ENCODE measurements at places on chromosomes 11 and 22.

- DNase-seq: no peak
Observed at GRCh38 chr11:123313262-123313661, 116.8 kb upstream of the GRAMD1B start.

- no peak for DNase-seq
Observed at GRCh38 chr11:78213526-78214330, 25.0 kb downstream of the USP35 start.

DNA sequence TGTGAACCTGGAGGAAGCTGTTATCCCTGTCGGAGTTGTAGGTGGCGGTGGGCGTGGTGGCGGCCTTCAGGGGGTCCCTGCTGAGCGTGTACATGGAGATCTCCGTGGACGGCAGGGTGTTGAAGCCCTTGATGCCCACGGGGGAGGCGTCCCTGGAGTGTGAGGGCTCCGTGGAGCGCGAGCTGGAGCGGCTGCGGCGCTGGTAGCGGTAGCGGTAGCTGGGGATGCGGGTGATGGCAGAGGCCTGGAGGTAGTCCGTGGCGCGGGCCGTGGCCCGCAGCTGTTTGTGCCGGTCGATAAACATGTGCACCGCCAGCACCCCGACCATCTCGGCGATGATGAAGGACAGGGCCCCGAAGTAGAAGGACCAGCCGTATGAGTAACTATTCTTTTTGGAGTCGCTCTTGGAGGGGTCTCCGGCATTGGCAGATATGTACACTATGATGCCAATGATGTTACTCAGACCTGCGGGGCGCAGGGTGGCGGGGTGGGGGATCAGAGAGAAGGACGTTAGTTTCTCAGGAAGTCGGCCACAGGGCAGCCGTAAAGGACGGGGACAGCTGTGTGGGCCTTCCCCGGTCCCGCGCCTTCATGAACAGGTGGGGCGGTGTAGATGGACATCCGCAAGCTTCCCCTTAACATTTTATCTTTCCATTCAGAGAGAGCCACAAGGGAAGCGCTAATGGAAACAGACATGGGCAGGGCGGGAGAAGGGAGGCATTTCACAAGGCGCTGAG, 35.6 kb upstream of the EIF3D start:
- no peak for DNase-seq

- DNase-seq: no peak
Observed at GRCh38 chr11:118961591-118961990, 5.5 kb downstream of the UPK2 start.

GRCh38 chr11:73375830-73376159, 404 bp upstream of the RELT start:
- DNase-seq: no peak

GRCh38 chr22:50621356-50621880, 6.5 kb downstream of the ARSA start:
- DNase-seq: peak; percentile 41

DNA sequence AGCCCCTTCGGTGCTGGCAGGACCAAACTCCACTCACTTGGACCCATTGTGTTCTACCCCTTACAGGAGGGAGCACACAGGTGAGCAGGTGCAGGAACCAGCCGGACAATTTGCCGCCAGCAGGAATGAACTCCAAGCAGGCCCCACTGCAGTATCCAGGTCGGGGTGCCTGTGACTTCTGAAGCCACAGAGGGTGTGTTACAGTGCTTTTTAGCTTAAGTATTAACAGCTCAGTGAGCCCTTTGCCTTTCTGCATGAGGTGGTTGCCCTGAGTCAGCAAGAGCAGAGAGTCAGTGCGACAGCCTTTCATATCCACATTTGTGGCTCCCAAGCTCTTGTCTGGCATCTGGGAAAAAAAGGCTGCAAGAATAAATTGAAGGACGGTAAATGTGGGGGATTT, 366.6 kb upstream of the LRRC4C start:
- no peak for DNase-seq

DNA sequence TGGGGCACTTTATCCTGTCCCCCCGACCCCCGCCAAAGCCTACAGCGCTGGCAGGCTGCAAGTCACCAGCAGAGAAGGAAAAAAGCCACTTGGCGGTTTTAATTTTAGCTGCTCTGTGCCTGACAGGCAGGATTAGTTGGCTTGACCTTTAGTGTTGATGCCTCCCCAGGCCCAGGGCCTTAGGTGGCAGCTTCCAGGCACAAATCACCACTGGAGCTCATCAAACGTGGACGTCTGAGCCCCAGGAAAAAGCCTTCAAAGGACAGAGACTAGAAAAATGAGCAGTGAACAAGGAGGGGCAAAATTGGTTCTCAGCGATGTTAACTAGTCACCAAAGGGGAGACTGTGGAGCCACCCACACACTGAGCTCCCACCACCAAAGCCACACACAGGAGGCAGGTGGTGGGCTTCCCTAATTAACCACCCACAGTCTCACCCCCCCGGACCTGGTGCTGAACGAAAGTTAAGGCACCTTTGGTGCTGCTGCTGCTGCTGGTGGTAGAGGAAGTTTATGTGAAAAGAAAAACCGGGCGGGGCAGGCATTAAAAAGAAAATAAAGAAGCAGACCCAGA, 4.4 kb upstream of the PYGM start:
- DNase-seq: peak; percentile 47

DNA sequence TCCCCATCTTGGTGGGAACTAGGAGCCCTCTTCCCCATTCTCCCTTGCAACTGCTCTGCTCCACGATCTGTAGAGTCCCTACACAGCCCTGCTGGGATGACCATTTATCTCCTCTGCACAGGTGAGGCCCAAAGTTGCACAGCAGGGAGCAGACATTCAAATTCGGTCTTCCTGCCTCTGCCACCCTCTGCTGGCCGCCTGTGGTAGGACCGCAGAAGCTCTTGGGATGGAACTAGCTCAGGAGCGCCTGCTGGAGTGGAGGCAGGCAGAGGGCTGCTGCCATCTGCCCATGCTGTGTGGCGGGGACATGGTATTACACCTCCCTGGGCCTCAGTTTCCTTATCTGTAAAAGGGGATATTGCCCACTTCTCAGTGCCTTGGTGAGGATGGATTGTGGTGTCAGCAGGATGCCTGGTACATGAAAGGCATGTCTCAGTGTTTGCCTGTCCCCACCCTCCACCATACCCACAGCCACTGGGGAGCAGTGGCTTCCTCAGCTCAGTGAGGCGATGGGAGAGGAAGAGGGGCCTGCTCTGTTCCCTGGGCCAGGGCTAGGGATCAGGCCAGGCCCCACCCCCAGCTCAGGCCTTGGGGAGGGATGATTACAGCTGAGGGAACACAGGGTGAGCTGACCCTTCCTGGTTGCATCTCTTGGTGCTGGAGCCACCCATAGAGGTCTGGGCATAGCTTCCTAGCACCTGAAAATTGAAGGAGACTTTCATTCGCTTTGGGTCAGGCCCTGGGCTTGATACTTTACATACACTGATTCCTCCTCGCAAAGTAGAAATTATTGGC, 11.3 kb upstream of the OMP start:
- peak; percentile 75 for DNase-seq

DNA sequence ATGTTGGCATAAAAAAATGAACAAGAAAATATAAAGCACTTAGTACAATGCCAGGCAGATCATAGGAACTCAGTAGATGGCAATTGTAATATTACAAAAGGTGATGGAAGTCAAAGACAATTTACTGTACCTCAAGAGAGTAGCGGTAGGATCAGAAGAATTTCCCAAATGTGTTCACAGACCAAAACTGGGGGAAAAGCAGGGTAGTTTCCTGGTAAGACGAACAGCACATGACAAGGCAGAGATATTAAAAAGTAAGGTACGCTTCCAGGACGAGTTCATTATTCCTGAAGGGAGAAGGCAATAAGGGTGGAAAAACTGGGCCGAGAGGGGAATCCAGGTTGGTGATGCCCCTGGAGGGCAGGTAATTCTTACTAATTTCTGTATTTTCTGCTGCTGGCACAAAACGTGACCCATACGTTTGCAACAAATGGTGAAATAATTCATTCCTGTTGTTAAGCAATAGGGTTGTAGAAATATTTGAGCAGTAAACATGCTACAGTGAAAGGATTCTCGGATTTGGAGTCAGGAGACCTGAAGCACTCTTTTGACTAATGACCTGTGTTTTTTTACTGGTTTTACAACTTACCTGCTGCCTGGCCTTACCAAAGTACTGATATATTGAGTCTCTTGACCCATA, 786 bp upstream of the ANKRD42 start:
- no peak for DNase-seq

GRCh38 chr11:83023410-83023809, 48.3 kb downstream of the RAB30 start:
- no peak for DNase-seq

DNA sequence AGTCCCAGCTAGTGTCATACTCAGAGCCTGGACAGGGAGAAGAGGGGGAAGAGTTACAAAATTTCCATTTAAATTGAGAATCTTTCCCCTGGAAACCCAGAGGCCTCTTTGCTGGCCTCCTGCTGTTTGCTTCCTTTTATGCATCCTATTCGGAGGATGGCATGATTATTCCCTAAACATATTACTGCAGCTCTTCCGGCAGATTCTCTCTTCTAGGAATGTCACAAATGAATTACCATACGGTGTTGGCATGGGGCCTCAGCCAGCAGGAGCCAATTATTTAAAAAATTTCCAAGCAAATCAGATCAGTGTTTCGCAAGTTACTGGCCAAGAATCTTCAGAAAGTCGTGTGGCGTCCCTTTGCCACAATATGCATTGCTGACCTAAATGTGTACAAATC, 326.7 kb upstream of the NCAM1 start:
- DNase-seq: no peak

- DNase-seq: no peak
Observed at GRCh38 chr22:31085928-31086327, 4.8 kb downstream of the SMTN start.

- DNase-seq: no peak
Observed at GRCh38 chr11:114082415-114082748, 22.9 kb downstream of the ZBTB16 start.

DNA sequence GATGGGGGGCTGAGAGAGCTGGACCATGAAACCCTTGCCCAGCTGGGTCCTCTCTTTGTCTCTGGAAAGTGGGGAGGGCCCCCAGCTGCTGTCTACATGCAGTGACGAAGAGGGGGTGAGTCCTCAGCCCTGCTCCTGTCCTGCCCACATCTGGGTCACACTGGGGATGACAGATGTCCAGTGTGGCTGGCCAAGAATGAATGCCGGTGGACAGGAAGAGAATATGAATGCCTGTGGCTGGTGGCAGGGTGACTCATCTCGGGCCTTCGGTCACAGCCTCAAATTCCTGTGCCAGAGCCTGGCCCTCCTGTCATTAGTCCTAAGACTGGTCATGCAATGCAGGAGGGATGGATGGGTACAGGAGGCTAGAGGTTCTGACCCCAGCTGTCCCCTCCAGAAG, 2.2 kb upstream of the PNPLA3 start:
- no peak for DNase-seq

DNA sequence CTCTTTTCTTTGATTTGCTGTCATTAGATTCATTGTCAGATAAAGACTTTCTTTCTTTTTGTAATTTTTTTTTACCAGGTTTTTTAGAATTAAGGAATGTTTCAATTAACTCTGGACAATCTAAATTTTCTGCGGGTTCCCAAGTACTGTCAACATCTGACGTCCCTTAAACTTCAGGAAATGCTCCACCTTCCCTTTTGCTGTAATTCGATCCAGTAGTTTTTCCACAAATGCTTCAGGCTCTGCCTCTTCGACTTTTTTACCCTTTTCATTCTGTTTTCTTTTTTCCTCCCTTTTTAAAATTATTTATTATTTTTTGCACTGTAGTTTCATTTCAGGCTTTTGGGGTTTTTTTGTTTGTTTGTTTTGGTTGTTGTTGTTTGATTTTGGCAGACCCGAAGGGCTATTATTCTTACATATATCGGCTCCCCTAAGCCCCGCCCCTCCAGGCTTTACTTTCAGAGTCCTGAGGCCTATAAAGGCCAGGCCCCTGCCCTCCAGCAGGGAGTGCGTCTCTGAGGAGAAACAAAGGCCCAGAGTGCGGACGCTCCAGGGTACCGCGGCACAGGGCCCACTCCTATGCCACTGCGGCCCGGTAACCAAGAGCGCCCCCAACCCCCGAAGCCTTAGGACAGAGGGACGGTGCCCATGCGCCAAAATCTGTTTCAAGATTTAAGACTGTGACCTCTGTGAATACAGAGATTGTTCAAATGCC, 116.4 kb downstream of the TYR start:
- no peak for DNase-seq

- no peak for DNase-seq
Observed at GRCh38 chr11:109016724-109017123, 351.9 kb downstream of the DDX10 start.

DNA sequence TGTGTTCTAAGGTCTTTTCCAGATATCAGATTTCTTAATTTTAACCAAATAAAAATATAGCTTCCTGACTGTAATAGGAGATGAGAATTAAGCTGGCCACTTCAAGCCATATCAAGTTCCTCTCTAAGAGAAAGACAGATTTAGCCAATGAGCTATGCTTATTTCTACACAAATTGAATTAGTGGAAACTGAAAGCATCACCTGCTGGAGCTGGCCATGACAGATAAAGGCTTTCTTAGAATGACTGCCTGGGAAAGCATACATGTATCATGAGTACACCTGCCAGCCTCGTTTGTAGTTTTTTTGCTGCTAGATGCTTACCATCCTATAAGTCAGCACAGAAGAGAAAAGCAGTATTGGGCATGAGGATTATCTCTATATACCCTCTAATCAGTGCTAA, 53.5 kb upstream of the DBX1 start:
- no peak for DNase-seq

- peak; percentile 82 for DNase-seq
Observed at GRCh38 chr11:57335343-57336110, at the start of gene SSRP1. TSS of gene SSRP1 (minus strand) at chr11:57335892. CDS start at chr11:57335121, 771 bp downstream.

DNA sequence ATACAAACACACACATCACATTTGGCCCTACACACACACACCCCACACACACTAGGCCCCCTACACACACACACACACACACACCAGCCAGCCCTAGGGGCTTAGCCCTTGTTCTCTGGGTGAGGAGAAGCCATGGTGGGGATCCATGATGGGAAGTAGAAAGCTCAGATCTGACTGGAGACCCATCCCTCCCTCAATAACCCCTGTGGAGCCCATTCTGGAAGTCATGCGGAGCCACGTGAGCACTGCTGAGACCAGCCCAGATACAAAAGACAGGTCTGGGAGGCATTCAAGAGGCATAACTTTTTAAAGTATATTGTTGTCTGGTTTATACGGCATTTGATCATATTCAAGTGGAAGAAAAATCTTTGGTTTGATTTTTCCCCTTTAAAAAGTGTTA, 448.5 kb downstream of the SOX6 start:
- no peak for DNase-seq

GRCh38 chr22:43310311-43310710, 32.9 kb downstream of the SCUBE1 start:
- no peak for DNase-seq

- no peak for DNase-seq
Observed at GRCh38 chr11:79296141-79296540, 144.7 kb downstream of the TENM4 start.

DNA sequence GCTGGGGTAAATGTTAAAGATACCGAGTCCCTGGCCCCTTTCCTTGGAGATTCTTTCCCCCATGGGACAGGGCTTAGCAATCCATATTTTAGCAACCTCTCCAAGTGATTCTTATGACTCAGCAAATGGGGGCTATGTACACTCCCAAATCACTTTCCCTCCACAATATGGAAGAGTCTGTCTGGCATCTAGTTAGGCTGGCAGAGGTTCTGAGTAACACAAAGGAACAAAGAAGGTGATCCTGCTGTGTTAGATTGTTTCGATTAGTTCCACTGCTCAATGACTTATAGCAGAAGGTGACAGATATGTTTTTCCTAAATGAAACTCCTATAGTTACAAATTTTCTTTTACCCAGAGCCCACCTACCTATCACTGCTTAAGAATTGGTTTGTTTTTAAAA, 154.0 kb upstream of the SYT13 start:
- no peak for DNase-seq

GRCh38 chr22:38748487-38749136, 7.2 kb downstream of the SUN2 start:
- no peak for DNase-seq

- no peak for DNase-seq
Observed at GRCh38 chr11:8832571-8833260, 78.3 kb upstream of the AKIP1 start.
